ENCODE measurements at places on chromosomes 3 and 15.

DNA sequence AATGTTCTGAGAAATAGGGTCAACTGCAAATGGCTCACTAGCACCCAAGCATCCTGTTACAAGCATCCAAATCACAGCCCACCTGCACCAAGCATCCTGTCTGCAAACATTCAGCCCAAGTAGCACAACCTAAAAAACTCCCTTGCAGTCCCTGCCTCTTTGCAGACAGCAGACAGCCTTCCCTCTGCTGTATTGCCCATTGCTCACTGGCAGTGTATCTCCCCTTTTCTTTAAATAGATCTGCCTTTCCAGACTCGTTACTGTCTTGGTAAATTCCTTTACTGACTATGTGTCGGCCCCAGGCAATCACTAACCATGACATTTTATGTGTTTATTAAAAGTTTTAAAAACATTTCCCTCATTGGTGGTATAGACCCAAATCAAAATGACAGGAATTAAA, 155.4 kb downstream of the ADAMTSL3 start:
- DNase-seq = no peak

DNA sequence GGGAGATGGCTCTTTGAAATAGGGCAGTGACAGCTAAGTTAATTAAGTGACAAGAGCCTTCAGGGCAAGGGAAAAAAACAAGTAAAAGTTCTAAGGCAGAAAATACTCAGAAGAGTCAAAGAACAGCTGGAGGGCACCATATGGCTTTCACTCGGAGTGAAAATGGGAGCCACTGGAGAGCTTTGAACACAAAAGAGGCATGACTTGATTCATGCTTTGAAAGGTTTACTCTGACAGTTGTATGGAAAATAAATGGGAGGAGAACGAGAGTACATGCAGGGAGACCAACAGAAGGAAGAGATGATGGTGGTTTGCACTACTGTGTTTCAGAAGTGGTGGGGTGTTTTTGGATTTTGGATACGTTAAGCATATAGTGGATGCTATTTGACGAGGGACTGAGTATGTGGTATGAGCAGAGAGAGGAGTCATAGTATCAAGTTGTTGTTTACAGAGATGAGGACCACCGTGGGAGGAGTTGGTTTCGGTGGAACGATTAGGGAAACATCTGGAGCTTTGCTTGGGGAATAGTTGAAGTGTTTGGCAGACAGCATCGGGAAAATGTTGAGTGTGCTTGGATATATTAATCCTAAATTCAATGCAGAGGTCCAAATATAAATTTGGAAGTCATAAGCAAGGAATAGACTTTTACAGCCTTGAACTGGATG, 411.5 kb downstream of the GABRG3 start:
- DNase-seq = no peak

DNA sequence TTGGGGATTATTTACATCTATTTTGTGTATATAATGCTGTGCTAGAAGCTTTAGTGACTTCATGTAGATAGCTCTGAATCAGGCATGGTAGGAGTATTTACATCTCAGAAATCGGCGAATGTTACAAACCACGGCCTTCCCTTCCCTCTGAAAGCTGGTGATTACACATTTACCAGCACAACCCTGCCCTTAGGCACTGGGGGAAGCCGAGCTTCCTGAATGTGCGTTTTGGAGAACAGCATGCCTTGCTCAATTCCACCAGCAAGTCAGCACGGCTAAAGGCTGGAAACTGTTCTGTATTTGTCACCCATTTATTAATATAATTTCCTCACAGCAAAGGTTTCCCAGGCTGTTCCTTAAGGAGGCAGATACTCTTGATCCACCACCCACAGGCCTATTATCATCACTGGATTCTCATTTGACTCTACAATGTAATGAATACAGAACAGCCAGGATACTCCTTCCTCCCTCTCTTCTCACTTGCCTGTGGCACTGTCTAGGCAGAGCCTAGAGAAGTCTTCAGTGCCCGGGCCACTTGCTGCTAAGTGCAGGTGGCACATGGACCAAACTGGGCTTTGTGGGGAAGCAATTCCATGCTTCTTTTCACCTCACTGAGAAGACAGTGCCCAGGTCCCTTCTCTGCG, 55.2 kb upstream of the CACNA2D3 start:
- no peak for DNase-seq

GRCh38 chr3:173615661-173616060, 218.1 kb downstream of the NLGN1 start:
- no peak for DNase-seq

- no peak for DNase-seq
Observed at GRCh38 chr3:36686516-36686915, 77.8 kb downstream of the DCLK3 start.

GRCh38 chr3:22297436-22297835, 546.4 kb upstream of the ZNF385D start:
- no peak for DNase-seq

DNA sequence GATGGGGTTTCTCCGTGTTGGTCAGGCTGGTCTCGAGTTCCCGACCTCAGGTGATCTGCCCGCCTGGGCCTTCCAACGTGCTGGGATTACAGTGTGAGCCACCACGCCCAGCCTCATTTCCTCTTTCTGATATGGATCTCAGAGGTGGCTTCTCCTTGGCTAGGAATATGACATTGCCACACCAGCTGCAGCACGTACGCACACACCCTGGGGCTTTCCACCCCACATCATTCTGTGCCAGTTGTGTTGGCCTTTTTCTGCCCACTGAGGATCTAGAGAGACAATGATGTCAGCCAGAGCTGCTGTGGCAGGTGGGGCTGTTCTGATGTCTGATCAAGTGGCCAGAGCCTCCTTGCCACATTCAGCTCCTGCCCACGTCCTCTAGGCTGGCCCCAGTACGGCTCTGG, 29.0 kb downstream of the TMEM45A start:
- no peak for DNase-seq

DNA sequence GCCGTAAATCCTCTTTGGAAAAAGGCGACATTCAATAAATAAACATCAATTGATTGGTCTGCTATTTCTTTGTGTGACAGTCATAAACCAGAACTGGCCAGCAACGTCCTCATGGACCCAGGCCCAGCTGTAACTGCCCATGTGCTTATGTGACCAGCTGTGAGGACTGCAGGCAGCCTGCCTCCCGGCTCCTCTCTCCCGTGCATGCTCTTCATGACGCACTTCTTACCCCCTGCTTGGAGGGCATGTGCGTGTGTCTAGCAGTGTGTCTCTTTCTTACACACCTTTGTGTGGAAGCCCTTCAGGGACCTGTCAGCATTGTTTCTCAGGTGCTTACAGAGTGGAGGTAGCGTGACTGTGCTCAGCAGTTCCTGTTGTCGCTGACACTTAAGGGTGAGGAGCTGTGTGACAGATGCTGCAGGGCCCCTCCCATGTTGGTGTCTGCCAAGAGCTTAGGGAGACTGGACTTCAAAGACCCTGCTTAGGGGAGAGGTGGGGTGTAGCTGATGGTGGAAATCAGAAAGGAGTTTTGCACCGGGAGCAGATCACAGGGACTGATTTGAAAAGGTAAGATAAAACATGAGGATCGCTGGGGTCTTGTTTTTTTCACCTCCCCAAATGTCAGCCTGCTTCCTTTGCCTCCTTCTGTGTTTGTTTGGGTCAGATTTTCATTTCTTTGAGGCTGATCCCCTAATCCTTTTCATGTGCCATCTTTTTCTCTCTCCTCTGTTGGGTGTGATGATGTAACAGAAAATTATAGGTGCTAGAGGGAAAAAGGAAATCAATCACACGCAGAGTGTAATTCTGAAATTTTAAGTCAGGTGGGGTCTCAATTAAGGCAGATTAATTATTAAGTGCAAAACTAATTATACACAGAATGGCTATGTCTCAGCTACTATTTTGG, 2.1 kb downstream of the PODXL2 start:
- DNase-seq = peak; percentile 55

Measured in osteoblast (primary cell).